ENCODE measurements at places on chromosomes 13 and 19. TPM values are rescaled to one million over a fixed set of nuclear protein-coding genes. Genes with fewer than 3 reads are reported as not detected.

- DNase-seq, result no peak
- no peak overlapping the region for H3K4me3 ChIP-seq
- no peak overlapping the region for H3K27ac ChIP-seq
These were observed 2.4 kb downstream of the RAB3D start for GRCh38 chr19:11337080-11337479.

- H3K4me3 ChIP-seq, result no peak overlapping the region
- no peak for DNase-seq
- H3K27me3 ChIP-seq, result no peaks in the 10 kb centered on the region
- no peaks in the 10 kb centered on the region for H3K36me3 ChIP-seq
- H3K27ac ChIP-seq, result no peak overlapping the region
These were observed 50.6 kb downstream of the ELF1 start for GRCh38 chr13:40968416-40969000.

DNA sequence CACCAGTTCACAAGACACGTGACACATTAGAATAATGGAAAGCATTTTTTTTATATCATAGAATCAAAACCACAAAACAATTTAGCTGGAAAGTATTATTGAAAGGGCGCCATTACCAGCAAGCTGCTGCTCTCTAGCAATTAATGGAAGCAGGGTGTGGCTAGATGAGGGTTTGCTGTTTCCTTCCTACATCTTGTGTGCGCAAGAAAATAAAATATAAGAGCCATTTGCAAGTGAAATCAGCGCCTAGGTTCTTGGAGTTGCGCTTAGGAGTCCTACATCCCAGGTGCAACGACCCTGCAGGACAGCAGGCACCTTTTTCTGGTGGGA, 140.9 kb downstream of the ZNF536 start:
- H3K4me1 ChIP-seq, result no peaks in the 10 kb centered on the region
- no peaks in the 10 kb centered on the region for H3K36me3 ChIP-seq
- no peaks in the 10 kb centered on the region for H3K27me3 ChIP-seq
- no peak overlapping the region for H3K27ac ChIP-seq
- no peak for DNase-seq

DNA sequence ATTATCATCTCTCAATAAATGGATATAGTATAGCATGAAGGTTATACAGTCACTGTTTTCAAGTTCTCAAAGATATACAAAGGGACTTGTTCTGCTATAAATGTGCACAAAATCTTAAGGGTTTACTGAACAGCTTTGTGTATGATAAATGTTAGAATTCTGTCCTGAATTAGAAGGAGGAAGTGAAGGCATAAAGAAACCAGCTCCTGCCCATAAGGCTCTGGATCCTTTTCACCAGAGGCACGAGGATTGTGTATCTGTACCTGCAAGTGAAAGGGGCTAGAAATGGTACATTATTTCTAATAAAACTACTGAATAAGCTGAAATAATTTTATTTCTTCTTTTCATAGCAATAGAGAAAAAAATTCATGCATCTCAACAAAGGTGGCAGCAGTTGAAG, 32.4 kb downstream of the PHF11 start:
- DNase-seq, result no peak
- no peaks in the 10 kb centered on the region for H3K27me3 ChIP-seq

GRCh38 chr19:3302755-3303154, 63.6 kb upstream of the NFIC start:
- no peak overlapping the region for H3K27ac ChIP-seq
- no peak for DNase-seq
- H3K36me3 ChIP-seq, result no peaks in the 10 kb centered on the region
- peaks cover 4% of the 10 kb centered on the region for H3K4me1 ChIP-seq

GRCh38 chr13:109858319-109858718, 71.9 kb upstream of the IRS2 start:
- H3K4me3 ChIP-seq, result no peak overlapping the region
- DNase-seq, result no peak
- peaks cover 6% of the 10 kb centered on the region for H3K27me3 ChIP-seq
- H3K4me1 ChIP-seq, result no peaks in the 10 kb centered on the region
- H3K27ac ChIP-seq, result no peak overlapping the region

- H3K4me1 ChIP-seq, result peaks cover 82% of the 10 kb centered on the region
- DNase-seq, result peak; percentile 72
- H3K27me3 ChIP-seq, result no peaks in the 10 kb centered on the region
- H3K36me3 ChIP-seq, result peaks cover 24% of the 10 kb centered on the region
These were observed 7.5 kb downstream of the RPS9 start for GRCh38 chr19:54207983-54208783.

DNA sequence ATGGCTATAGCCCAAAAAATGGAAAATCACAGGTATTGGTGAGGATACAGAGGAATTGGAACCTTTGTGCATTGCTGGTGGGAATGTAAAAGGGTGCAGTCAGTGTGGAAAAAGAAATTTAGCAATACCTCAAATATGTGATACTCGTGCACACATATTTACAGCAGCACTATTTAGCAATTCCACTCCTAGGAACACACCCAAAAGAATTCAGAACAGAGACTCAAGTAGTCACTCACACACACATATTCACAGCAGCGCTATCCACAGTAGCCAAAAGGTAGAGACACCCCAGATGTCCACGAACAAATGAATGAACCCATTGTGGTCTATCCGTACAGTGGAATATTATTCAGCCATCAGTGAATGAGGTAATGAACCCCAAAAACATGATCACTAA, 114.0 kb downstream of the COL4A2 start:
- peak overlapping the region; percentile 56 for H3K27ac ChIP-seq
- H3K4me3 ChIP-seq, result no peak overlapping the region
- peaks cover 31% of the 10 kb centered on the region for H3K4me1 ChIP-seq
- no peak for DNase-seq
- H3K36me3 ChIP-seq, result no peaks in the 10 kb centered on the region
- peaks cover 6% of the 10 kb centered on the region for H3K27me3 ChIP-seq

- no peak overlapping the region for H3K27ac ChIP-seq
- H3K36me3 ChIP-seq, result no peaks in the 10 kb centered on the region
- no peak overlapping the region for H3K4me3 ChIP-seq
- no peak for DNase-seq
These were observed 42.0 kb downstream of the MRPL57 start for GRCh38 chr13:21218351-21219035.

Gene SPACA4
- total RNA-seq, result not detected

Gene TNNI3
- not detected for total RNA-seq

Gene SYT5
- 0.96 TPM for total RNA-seq

Gene C19orf38
- 1.8 TPM for total RNA-seq

Gene TRAPPC6A
- 29.7 TPM for total RNA-seq

Gene TRPM4
- 877 TPM for total RNA-seq

Gene BICRA
- total RNA-seq, result 30.3 TPM
